ENCODE measurements at places on chromosomes 6 and 20.

GRCh38 chr6:77353129-77353528 is 110.2 kb downstream of the HTR1B start:
- DNase-seq, result no peak

- no peak for DNase-seq
Measured at GRCh38 chr6:163571730-163572129, 157.2 kb downstream of the QKI start.

DNA sequence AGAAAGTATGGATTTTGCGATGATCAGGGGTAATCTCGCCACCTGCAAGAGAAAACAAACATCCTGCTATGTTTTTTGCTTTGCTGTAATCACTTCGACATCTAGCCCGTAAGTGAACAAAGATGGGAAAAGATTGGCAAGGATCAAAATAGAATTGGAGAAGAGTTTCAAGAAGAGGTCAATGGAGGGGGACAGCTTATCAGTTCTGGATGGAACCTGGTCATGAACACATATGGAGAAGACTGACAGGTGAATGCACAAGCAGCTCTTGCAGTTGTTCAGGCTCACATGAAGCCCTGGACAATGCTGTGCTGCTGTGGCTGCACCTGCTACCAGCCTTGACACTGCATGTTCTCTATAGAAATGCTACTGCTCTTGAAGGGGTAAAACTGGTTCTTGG is 222.1 kb downstream of the BCAS1 start:
- DNase-seq, result no peak

- DNase-seq, result no peak
Measured at GRCh38 chr20:48054051-48054450, 268.8 kb upstream of the SULF2 start.

GRCh38 chr6:20800229-20800628 is 266.0 kb downstream of the CDKAL1 start:
- no peak for DNase-seq

GRCh38 chr6:81909162-81909561 is 156.7 kb upstream of the TENT5A start:
- no peak for DNase-seq

DNA sequence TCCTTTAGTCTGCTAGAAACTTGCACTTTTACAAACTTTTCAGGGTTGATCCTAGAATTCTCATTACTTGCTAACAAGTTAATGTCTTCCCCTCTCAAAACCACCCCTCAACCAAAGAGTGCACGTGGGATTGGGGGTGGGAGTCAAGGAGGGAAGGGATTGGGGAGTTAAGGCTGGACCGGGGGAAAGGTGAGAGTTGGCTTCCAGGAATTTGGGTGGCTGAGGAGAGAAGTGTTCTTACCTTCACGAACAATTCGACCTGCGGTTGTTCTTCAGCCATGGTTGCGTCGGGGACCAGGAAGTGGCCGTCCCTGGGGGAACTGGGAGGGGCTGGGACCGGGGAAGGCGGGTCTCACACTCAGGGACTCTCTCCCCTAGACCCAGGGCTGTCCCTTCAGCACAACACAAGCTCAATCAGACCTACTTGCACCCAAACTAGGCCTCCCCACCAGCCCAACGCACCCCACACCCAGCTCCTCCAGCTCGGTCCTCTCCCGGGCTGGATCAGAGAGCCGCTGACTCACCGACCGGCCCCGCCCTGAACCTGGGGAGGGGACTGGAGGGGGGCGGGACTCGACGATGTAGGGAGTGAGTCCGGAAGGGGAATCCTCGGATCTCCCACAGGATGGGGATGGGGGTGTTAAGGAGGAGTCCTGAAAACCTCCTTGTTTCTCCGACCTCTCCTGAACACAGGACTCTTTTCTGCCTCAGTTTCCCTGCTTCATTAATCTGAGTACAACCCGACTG is at the start of gene CLIC1:
Gene CLIC1, minus strand, starts transcription at position 510 of the 747 bp plus-strand sequence. Its CDS starts 230 bp downstream, at position 280.
- peak; percentile 94 for DNase-seq

- peak; percentile 39 for DNase-seq
Measured at GRCh38 chr6:156984178-156984738, 207.1 kb downstream of the ARID1B start.

GRCh38 chr6:16092140-16092539 is 36.7 kb upstream of the MYLIP start:
- DNase-seq, result peak; percentile 46

DNA sequence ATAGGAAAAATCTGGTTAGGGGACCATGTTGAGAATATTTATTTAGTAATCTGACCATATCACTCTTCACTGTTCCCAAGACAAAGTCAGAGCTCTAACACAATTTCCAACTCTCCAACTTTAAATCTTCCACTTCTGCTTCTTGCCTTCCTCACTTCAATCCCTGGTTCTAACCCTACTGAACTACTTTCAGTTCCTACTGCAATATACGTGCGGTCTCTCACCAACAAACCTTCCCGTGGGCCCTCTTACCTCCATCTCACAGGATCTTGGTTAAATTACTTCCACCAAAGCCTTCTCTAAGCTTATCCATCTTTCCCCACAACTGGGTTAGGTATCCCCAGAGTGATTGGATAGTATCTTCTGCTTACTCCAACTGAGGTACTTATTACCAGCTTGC is 8.0 kb downstream of the EIF2S2 start:
- DNase-seq, result peak; percentile 31

GRCh38 chr6:137560184-137560563 is 66.0 kb upstream of the OLIG3 start:
- DNase-seq, result no peak

- DNase-seq, result no peak
Measured at GRCh38 chr20:58684291-58684690, 8.3 kb upstream of the NPEPL1 start.

DNA sequence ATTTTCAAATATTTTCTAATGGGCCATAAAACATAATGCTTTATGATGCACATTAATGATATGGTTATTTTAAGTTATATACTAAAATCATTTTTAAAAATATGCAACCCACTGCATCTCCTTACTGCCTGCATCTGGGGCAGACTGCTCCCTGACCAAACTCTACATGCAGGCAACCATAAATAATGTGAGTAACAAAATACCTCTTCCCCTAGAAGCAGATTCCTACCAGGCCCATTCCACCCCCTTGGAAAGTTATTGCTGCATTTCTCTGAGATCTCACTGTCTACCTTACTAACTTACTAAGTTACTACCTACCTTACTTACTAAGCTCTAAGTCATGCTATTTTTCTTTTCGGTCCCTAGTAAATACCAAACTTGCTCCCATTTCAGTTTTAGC is 71.8 kb downstream of the ATG5 start:
- no peak for DNase-seq

DNA sequence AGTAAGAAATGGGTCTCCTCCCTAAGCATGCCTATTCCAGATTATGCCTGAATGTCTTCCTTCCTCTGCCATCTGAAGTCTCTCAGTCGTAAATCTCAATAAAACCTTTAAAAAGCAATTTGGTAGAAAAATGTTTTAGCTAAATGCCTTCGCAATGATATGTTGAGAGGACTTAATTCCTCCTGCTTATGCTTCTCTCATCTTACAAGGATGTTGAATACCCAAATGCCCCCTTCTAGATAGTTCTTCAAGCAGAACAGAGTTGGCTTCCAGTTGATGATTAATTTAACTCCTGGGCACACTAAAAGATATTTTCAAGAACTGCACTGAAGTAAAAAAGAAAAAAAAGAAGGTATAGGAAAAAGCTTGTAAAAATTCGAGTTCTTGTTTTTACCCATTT is 275.0 kb upstream of the SPTLC3 start:
- DNase-seq, result no peak

DNA sequence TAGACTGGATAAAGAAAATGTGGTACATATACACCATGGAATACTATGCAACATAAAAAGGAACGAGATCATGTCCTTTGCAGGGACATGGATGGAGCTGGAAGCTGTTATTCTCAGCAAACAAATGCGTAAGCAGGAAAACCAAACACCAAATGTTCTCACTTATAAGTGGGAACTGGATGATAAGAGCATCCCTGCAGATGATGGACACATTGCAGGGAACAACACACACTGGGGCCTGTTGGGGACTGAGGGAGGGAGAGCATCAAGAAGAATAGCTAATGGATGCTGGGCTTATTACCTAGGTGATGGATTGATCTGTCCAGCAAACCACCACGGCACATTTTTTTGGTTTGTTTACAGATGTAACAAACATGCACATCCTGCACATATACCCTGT is 470.5 kb upstream of the CITED2 start:
- no peak for DNase-seq

- DNase-seq, result no peak
Measured at GRCh38 chr6:42042108-42042507, 8.2 kb upstream of the TAF8 start.

DNA sequence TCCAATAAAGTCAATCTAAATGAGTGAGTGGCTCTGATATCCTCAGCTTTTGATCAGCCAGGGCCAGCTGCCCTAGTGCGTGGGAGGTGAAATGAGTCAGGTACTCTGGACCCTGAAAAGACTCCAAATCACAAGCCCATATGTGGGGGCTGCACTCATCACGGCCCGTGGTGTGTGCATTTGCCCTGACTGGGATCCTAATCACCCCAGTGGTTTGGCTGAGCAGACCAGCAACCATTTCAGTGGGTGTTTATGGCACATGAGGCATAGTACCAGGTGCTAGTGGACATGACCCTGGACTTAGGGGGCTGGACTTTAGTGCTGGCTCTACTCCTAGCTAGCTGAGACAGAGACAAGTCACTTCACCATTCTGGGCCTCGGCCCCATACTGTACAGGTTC is 39.4 kb downstream of the SCML4 start:
- DNase-seq, result no peak

GRCh38 chr6:30841644-30842504 is 42.4 kb upstream of the DDR1 start:
- no peak for DNase-seq

- peak; percentile 14 for DNase-seq
Measured at GRCh38 chr6:135286962-135287538, 105.9 kb downstream of the MYB start.

DNA sequence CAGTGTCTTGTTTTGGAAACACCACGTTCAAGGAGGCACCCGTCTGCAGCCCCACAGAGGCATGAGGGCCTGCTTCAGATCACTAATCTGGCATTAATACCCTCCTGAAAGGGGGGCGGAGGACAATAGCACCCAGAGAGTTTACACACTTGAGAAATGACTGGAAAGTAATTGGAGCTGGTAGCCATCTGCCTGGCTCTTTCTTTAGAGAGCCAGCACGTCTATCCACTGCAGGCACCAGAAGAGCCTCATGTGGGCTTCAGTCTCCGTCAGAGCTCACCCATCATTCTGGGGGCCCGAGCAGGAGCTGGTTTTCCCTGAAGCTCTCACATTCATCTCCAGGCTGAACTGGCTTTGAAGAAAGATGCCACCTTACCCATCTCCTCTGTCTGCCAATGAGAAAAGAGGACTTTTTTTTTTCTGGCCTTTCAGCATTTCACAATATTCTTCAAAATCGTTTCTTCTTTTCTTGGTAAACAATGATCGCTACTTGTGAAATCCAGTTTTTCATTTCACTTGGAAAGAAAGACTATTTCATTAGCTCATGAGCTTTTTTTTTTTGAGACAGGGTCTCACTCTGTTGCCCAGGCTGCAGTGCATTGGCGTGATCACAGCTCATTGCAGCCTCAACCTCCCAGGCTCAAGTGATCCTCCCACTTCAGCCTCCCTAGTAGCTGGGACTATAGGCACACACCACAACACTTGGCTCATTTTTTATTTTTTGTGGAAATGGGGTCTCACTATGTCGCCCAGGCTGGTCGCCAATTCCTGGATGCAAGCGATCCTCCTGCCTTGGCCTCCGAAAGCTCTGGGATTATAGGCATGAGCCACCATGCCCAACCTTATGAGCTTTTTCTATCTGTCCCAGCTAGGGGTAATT is 124.7 kb upstream of the ZNF217 start:
- peak; percentile 39 for DNase-seq

- DNase-seq, result no peak
Measured at GRCh38 chr20:36499723-36500501, 41.4 kb upstream of the MYL9 start.

DNA sequence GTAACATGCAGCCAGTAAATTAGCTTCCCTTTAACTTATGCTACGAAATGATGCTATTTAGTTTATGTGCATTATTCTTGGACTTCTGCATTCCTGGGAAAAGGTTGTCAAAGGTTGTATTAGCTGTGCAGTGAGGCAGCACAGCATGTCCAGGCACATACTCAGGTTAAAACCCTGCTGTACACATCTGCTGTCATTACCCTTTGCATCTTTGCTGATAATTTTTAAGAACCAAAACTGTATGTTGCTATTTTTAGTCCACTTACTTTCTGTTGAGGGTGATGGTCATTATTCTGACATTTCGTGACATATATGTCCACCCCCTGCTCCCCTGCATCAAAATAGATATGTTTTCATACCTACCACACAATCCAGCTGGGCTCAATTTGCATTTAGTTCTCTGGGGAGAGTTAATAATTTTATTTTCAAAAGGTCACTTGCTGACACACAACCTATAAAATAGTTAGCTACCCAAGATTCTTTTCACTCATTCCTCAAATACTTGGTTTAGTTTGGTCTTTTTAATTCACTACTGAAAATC is 142.5 kb upstream of the SPACA1 start:
- DNase-seq, result no peak

DNA sequence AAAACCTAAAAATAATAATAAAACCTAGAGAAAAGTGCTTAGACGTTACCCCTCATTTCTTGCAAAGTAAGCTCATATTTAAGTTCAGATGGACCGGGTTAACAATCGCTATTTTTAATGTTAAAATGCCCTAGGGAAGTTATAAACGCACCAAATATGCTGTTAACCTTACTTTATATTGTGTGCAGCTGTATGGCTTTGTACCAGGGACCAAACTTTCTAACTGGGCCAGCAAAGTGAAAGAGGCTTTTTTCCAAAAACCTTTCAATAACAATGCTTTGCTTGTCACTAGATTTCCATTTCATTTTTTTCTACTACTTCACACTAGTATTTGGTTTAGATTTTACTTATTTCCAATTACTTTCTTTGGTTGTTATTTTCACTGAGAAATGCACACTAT is 248.5 kb downstream of the FOXC1 start:
- DNase-seq, result no peak

- DNase-seq, result no peak
Measured at GRCh38 chr6:5898563-5898962, 108.2 kb downstream of the NRN1 start.

DNA sequence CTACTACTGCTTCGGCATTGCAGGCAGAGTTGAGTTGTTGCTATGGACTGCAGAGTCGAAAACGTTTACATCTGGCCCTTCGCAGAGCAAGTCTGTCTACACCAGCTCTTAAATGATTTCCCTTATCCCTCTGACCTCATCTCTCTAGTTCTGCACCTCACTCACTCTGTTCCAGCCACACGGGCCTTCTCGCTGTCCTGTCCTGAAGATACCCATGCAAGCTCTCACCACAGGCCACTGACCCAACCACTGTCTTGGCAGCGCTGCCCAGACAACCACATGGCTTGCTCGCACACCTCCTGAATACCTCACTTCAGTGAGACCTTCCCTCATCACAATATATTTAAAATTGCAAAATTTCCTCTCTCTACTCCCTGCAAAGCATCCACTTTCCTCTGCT is 31.4 kb downstream of the B4GALT5 start:
- DNase-seq, result no peak

GRCh38 chr20:17276101-17276500 is 49.3 kb downstream of the PCSK2 start:
- no peak for DNase-seq

- DNase-seq, result peak; percentile 60
Measured at GRCh38 chr6:154868143-154868594, 126.9 kb upstream of the TIAM2 start.

- no peak for DNase-seq
Measured at GRCh38 chr20:62558779-62559178, 83.0 kb upstream of the GATA5 start.

- no peak for DNase-seq
Measured at GRCh38 chr6:154951345-154952200, 43.5 kb upstream of the TIAM2 start.
